OCI-LY7 (cell line): ENCODE measurements at places on chromosomes 5 and 9. TPM values are rescaled to one million over a fixed set of nuclear protein-coding genes. Genes with fewer than 3 reads are reported as not detected.

DNA sequence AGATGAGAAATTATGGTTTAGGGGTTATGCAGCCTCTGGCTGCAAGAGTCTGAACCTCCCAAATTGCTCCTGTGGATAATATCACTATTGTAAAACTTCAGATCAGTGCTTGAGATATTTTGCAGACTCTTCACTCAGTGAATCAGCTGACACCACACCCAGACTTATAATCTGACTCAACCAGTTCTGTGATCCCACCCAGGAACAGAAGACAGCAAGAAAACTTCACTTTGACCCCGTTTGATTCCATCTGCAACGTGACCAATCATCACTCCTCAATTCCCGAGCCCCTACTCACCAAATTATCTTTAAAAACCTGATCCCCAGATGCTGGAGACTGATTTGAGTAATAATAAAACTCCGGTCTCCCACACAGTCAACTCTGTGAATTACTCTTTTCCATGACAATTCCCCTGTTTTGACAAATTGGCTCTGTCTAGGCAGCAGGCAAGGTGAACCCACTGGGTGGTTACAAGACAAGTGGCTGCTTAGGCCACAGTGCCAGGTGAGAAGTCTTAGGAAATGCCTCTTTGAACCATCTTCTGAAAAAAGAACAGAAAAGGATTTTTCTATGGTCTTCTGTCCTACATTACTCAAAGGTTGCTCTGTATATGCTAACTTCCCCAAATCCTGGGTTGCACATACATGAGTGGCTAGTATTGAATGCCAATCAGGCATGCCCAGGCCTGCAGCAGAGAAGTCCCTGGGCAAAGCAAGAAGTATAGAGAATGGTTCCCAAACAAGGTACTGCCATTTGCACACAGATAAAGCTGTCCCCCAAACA, 588.0 kb downstream of the PRELID2 start:
- DNase-seq = no peak

- peak; percentile 1 for DNase-seq
These were observed at the start of gene SPOCK1 for GRCh38 chr5:137498736-137499505. SPOCK1 (minus strand) TSS chr5:137499326.

DNA sequence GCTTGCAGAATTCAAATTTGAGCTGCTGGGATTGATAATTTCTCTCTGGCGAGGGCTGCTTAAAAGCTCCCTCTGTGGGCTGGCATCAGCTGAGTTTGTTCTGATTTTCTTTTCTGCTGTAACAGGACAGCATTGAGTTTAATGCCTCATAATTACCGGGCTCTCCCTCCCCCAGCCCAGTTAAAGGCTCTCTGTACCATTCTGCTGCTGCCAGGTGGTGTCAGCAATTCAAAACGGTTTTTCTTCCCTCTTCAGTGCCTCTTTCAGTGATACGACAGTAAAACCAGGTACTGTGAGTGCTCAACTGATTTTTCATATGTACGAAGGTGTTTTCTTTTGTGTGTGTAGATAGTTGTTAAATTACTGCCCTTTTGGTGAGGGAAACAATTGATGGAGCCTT, 509.3 kb upstream of the CTNND2 start:
- no peak for DNase-seq

GRCh38 chr5:146751781-146752401, 126.7 kb downstream of the PPP2R2B start:
- no peak for DNase-seq

DNA sequence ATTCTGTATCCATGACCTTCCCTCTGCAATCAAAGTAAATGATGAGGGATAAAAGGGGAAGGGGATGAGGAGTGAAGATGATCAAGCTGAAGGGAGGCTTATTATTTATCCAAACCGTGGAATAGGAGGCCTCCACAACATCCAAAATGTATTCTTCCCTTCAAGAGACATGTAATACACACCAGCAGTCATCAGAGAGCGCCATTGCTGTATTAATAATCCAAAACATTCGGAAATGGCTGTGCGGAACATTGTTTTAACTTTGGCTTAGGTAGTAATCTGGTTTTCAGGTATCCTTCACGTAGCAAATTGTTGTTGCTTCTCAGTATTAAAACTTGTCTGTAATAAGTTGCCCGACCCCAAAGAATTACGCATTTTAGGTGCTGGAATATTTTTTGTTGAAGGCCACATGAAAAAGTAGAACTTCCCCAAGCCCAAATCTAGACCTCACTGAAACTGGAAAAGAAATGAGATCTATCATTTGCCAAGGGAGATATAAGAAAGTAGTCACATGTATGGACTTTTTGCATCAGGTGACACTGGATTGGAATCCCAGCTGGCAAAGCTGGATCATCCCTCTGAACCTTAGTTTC, 2.6 kb upstream of the BOD1 start:
- DNase-seq = peak; percentile 83

GRCh38 chr9:24793787-24794186, 248.1 kb upstream of the IZUMO3 start:
- DNase-seq = no peak

GRCh38 chr9:126494264-126494663, 119.5 kb upstream of the LMX1B start:
- DNase-seq = no peak

DNA sequence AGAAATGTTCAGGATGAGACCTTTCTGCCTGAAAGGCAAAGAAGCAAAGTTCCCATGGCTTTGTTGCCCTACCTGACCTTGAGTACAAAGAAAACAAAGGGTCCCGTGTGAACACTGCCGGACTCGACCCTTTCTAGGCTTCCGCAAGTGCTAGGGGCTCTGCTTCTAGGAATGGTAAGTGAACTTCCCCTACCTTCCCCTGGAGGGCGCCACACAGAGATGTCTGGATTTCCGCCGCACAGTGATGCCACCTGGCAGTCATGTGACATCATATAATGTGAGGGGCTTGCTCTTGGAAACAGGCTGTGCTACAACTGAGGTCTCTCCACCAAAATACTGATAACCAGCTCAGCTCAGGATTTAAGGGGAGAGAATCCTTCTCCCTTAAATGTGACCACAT, 56.6 kb downstream of the HSD17B3 start:
- DNase-seq = peak; percentile 8

DNA sequence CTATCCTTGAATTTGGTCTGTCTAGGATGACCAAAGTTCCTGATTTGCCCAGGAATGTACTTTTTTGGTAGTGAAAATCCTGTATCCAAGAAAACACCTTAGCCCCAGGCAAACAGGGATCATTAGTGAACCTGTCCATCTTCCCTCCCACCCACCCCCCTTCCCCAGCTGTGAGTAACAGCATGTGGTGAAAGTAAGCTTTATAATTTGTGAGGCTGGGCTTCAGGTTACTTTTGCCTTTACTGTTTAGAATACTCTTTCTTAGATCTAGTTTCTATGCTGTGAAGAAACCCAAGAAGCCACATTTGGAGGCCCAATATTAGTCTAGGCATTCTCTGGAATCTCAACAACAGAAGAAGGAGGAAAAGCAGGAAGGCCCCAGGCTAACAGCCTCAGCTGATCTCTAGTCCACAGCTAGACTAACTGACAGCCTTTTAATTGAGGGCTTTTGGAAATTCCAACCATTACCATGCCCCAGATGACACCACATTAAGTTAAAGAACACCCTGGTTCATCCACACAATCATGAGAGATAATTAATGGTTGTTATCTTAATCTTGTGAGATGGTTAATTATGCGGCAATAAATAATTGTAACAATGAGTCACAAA, 703.0 kb upstream of the NUDT12 start:
- no peak for DNase-seq

GRCh38 chr9:35294556-35294955, 132.7 kb downstream of the UNC13B start:
- no peak for DNase-seq

GRCh38 chr9:134707031-134707680, 65.6 kb downstream of the COL5A1 start:
- no peak for DNase-seq

Gene SUSD1
- total RNA-seq = 0.28 and 0.32 TPM in 2 replicates

Gene LOX
- not detected in 2 replicates for total RNA-seq

Gene CXCL14
- total RNA-seq = not detected in 2 replicates

Gene NINJ1
- 18.1 and 18.3 TPM in 2 replicates for total RNA-seq

Gene TAF11L10
- total RNA-seq = not detected in 2 replicates
